ENCODE measurements at places on chromosomes 13 and 19. TPM values are rescaled to one million over a fixed set of nuclear protein-coding genes. Genes with fewer than 3 reads are reported as not detected.

The ZNF709 gene
- total RNA-seq: 10.2 TPM

DNA sequence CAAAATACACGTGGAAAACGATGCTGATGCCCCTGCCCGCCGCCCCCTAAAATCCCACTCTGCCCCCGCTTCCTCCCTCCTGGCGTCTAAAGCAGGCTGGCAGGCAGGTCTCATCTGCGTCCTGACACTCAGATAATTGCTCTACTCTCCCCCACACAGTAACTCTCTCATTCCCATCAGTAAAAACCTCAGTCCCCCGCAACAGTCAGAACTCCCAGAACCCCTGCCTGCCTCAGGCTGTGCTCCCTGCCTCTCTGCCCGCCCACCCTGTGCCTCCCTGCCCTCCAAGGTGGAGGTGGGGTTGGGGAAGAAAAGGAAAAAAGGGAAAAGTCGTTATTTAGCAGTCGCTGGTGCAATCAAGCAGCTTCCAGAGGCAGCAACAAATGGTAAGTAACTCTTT, 473.7 kb downstream of the EFNB2 start:
- H3K36me3 ChIP-seq: no peaks in the 10 kb centered on the region
- no peak overlapping the region for H3K4me3 ChIP-seq
- H3K4me1 ChIP-seq: no peaks in the 10 kb centered on the region
- no peak for DNase-seq
- no peak overlapping the region for H3K27ac ChIP-seq

The ZNF575 gene
- total RNA-seq: 0.64 TPM

GRCh38 chr19:31947436-31948115, 397.8 kb upstream of the ZNF507 start:
- H3K27ac ChIP-seq: no peak overlapping the region
- no peak for DNase-seq
- no peaks in the 10 kb centered on the region for H3K4me1 ChIP-seq
- no peaks in the 10 kb centered on the region for H3K36me3 ChIP-seq
- no peaks in the 10 kb centered on the region for H3K27me3 ChIP-seq

DNA sequence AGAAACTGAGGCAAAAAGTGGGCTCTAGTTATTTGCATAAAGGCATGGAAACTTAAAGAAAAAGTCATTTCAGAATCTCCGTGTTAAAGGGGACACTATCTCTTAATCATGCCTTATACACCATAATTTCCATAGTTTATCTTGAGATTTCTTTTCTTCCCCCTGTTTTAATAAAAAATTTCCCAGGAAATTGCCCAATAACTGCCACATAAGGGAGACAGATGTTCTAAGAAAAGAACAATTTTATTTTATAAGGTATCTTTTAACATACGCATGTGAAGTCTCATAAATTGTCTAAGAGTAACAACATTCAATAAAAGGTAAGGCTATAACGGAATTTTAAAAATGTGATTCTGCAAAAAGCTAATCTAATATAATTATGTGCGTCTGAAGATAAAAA, 371.3 kb downstream of the IRS2 start:
- DNase-seq: no peak
- H3K4me1 ChIP-seq: no peaks in the 10 kb centered on the region
- no peaks in the 10 kb centered on the region for H3K27me3 ChIP-seq

The YIPF2 gene
- 59.6 TPM for total RNA-seq

The TMEM255B gene
- total RNA-seq: 5.2 TPM

- no peak for DNase-seq
- no peaks in the 10 kb centered on the region for H3K27me3 ChIP-seq
- H3K4me3 ChIP-seq: no peak within 1 kb of the TSS
- H3K4me1 ChIP-seq: no peaks in the 10 kb centered on the region
- no peak within 1 kb of the TSS for H3K27ac ChIP-seq
- no peaks in the 10 kb centered on the region for H3K36me3 ChIP-seq
These were observed at the start of gene CCL25 for GRCh38 chr19:8052464-8052859. CCL25 (plus strand) TSS chr19:8052760; CDS start chr19:8053050, 290 bp downstream.

The TMPRSS9 gene
- total RNA-seq: not detected

The NLRP11 gene
- total RNA-seq: not detected

DNA sequence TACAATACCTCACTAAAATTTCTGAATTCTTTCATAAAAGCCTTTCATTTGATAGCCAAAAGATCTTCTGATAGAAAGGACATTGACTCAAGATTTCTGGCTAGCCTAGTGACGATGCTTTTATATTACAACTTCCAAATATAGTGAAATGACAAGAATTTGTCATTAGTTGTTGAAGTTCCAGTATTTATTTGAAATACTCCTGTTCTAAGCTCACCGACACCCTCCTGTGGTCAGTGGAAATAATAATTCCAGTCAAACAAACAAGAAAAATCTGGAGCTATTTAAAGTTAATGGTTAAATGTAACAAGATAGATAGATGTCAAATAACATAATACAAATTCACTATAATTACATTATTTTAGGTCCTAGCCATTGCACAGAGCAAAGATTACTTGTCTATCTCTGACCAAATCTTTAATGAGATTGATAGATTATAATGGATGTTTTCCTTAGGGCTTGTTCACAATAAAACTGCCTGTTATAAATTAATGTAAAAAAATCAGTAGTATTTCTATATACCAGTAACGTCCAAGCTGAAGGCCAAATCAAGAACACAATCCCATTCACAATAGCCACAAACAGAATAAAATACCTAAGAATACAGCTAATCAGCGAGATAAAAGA, 195.5 kb downstream of the RGCC start:
- no peaks in the 10 kb centered on the region for H3K27me3 ChIP-seq
- DNase-seq: no peak
- H3K4me3 ChIP-seq: no peak overlapping the region

- H3K36me3 ChIP-seq: peaks cover 6% of the 10 kb centered on the region
- no peaks in the 10 kb centered on the region for H3K4me1 ChIP-seq
- DNase-seq: no peak
- no peak overlapping the region for H3K27ac ChIP-seq
These were observed 17.5 kb upstream of the F7 start for GRCh38 chr13:113087923-113088690.
